ENCODE measurements at places on chromosomes 13 and 19. TPM values are rescaled to one million over a fixed set of nuclear protein-coding genes. Genes with fewer than 3 reads are reported as not detected.

Gene FCHO1
- total RNA-seq: 16.6 TPM

Gene ZNF180
- total RNA-seq: 5.9 TPM

Gene CD79A
- total RNA-seq: 970 TPM

Gene FAM124A
- not detected for total RNA-seq

GRCh38 chr19:1028062-1028926 is 1.9 kb downstream of the CNN2 start:
- peak; percentile 81 for DNase-seq

GRCh38 chr13:44151474-44151873 is 222.2 kb upstream of the SERP2 start:
- DNase-seq: no peak

DNA sequence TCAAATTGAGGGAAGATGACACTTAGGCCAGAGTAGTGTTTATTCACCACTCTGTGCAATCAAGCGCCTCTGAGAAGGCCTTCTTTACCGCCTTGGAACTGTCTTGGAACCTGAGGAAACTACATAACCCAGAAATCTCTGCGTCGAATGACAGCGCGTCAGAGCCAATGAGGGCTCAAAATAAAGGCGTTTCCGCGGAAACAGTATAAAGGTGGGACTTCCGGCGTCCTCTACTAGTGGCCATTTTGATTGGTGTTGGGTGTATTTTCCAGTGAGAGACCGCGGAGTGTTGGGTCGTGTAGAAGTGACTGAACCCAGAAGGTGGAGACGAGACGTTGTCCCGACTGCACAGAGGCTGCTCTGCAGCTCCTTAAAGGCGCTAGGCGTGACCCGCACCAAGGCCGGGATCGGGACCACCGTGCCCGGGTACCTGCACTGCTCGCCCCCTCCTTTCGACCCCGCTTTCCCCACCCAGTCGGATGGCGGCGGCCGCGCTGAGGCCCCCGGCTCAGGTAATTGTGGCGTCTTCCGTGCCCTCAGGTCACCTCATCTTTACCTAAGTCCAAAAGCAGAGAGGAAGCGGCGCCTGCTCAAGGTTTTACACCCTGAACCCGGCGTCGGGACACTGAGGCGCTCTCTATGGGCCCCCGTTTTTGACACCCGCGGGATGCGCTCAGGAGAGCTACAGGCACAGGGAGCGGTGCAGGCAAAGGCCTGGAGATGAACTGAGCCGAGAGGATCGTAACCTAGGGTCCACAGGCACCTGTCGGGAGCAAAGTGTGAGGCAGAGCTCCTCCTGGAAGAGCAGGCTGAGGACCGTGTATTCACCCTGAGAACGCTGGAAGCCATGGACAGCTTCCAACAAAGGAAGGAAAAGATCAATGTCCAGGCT is at the start of gene ZNF776:
ZNF776 (plus strand) TSS at position 236 of the 892 bp plus-strand sequence; CDS start at position 480, 244 bp downstream.
- peak; percentile 99 for DNase-seq

DNA sequence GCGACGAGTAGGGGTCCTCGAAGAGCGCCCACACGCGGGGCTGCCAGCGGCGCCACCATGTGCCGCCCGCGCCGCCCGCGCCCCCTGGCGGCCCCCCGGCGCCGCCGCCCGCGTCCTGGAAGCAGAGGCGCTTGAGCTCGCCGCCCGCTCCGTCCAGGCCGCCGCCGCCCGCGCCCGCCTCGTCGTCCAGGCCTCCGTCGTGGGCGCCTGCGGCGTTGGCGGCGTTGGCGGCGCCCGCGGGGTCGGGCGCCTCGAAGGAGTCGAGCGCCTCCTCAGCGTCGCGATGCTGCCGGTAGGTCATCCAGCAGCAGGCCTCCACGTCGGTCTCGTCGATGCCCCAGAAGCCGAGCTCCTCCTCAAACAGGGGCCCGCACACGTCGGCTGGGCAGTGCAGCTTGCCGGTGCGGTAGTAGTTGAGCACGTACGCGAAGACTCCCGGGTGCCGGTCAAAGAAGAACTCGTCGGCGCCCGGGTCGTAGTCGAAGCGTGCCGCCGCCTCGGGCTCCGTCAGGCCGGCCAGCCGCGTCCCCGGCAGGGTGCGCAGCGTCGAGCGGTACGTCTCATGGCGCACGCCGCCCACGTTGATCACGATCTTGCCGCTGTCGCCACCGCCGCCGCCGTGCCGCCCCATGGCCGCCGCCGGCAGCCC is 829 bp downstream of the KCNC3 start:
- DNase-seq: peak; percentile 82

DNA sequence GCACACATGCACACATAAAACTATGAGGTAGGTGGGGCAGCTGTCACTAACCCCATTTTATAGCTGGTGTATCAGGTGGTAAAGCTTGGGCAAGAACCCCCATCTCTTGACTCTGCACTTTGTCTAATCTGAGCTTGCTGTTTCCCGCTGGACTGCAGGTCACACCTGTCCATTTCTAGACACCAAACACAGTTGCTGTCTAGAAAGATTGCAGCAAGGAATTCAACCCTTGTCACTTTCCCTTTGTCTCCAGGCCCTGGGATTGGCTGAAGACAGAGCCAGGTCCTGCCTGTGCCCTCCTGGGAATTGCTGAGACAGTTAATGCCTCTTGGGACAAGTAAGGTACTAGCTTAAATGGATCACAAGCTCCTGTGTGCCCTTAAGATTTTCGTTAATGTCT is 83.8 kb downstream of the RNASEH2B start:
- no peak for DNase-seq

DNA sequence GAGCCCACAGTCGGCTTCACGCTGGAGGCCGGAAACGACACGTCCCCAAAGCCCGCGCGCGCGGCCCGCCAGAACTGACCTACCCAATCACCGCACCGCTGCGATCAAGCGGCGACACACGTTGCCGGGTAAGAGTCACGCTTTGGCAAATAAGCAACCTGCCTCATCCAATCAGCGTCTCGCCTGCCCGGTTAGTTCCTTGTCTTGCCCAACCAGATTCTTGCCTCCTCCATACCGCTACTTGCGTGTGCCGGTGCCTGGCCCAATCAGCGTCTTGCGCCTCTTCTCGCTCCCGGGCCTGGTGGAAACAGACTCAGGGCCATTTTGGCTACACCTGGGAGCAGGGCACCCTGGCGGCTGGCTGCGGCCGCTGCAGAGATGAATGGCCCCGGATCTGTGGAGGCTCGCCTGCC is 11.6 kb upstream of the ZNF544 start:
- DNase-seq: no peak
